ENCODE measurements at places on chromosomes 11 and 22.
A peak's percentile ranks its signal among the peaks of the same experiment; 100 is the strongest.

GRCh38 chr11:7442588-7443215 lies 42.6 kb upstream of the OLFML1 start:
- peak; percentile 59 for DNase-seq

DNA sequence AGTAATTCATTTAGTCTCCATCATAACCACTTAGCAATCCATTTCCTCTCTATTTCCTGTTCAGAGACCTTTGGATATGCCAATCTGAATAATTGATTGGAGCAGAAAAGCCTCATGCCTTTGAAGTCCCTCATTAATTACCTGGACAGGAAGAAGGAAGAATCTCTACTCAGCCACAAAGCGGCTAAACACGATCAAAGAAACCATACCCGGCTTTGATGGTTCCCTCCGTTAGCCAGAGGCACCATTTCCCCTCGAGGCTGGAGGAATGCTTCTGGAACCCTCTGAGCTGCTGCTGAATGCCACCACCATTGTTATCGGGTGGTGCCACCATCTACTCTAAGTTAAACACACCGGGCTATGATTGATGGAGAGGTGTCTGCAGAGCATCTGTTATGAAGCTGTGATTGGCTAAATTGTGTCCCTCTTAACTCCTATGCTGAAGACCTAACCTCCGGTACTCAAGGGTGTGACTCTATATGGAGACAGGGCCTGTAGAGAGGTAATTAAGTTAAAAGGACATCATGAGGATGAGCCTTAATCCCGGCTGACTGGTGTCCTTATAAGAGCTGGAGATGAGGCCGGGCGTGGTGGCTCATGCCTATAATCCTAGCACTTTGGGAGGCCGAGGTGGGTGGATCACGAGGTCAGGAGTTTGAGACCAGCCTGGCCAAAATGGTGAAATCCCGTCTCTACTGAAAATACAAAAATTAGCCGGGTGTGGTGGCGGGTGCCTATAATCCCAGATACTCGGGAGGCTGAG lies 168.6 kb downstream of the CTTN start:
- no peak for DNase-seq

- peak; percentile 43 for DNase-seq
These were observed 4.4 kb downstream of the RBX1 start for GRCh38 chr22:40955571-40955970.

GRCh38 chr11:133385781-133386180 lies 146.5 kb downstream of the OPCML start:
- no peak for DNase-seq

- DNase-seq = no peak
These were observed 374.7 kb upstream of the LARGE1 start for GRCh38 chr22:34294986-34295385.

GRCh38 chr22:49425356-49425755 lies 402.3 kb downstream of the BRD1 start:
- DNase-seq = no peak

DNA sequence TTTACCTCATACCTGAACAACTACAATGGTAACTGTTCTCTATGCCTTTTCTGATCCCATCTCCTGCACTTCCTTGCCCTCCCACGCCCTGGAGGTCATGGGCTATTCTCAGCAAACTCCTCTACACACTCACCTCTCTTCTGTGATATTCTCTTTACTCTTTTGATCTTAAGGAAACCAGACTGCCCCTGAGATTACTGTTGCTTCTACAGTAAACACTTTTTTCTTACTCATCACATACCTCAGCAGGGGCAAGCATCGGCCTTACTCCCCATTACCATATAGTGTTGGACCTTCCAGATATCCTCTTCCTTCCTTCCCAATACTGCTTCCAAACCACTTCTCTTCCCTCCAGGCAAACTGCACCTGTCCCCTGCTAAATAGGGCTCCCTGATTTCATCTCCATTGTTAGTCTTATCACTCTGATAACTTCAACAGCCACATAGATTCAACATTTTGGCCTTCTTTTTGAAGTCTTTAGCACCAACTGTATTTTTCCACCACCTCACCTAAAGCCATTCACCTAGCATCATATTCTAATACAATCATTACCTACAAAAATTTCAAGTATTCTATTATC lies 141.2 kb downstream of the RBFOX2 start:
- peak; percentile 32 for DNase-seq

- DNase-seq = no peak
These were observed 3.0 kb downstream of the ARHGAP8 start for GRCh38 chr22:44755417-44755816.

DNA sequence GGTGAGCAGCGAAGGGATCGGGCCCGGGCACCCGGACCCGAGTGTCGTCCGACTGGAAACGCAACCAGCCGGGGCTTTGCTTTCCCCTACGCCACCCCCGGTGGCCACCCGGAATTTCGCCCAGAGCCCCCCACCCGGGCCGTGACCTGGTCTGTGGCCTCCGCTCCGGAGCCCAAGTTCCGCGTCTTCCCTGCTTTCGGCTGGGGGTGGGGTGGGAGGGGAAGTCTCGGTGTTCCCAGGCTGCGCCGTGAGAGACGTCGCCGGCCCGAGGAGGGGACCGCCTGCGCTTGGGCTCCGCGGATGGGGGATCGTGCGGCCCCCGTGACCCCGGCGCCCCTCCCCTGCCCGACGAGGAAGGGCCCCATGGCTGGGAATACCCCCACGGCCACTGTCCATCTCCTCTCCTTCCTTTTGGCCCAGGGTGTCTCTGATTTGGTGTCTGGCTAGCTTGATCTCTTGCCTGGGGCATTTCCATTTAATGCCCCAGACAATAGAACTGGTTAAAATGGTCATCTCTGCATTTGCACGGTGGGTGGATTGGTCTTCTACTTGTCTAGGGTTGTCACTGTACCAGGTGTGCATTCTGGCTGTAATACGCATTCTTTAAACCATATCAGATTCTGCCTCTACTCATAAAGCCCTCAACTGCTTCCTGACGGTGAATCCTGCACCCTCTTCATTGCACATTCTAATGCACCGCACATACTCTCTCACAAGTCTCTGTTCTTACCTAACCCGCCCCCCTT lies 789 bp downstream of the SIK2 start:
- DNase-seq = peak; percentile 38

DNA sequence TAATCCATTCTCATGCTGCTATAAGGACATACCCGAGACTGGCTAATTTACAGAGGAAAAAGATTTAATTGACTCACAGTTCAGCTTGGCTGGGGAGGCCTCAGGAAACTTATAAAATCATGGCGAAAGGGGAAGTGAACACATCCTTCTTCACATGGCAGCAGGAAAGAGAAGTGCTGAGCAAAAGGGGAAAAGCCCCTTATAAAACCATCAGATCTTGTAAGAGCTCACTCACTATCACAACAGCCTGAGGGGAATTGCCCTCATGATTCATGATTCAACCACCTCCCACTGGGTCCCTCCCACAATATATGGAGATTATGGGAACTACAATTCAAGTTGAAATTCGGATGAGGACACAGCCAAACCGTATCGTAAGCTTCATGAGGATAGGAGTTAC lies 3.8 kb upstream of the CYB5R2 start:
- peak; percentile 96 for DNase-seq

GRCh38 chr22:46941968-46942798 lies 179.7 kb downstream of the TBC1D22A start:
- DNase-seq = no peak

GRCh38 chr22:20258584-20259326 lies 9.4 kb downstream of the RTN4R start:
- no peak for DNase-seq

GRCh38 chr22:42001706-42002105 lies 3.1 kb downstream of the WBP2NL start:
- no peak for DNase-seq

DNA sequence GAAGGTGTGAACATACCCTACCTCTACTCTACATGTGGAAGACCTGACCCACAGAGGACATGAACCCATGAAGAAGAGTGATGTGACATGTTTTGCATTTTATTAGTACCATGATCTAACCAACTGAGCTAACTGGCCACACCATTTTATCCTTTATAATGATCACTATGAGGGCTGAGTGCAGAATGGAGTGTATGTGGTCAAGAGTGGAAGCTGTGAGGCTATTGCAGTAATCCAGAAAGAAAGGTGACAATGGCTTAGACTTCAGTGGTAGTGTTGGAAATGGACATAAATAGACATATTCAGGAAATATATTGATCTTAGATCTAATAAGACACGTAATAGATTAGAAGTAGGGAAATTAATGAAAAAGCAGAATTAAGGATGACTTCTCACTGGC lies 3.8 kb downstream of the SRSF8 start:
- no peak for DNase-seq

GRCh38 chr11:75155570-75156422 lies 4.9 kb downstream of the SLCO2B1 start:
- peak; percentile 59 for DNase-seq

DNA sequence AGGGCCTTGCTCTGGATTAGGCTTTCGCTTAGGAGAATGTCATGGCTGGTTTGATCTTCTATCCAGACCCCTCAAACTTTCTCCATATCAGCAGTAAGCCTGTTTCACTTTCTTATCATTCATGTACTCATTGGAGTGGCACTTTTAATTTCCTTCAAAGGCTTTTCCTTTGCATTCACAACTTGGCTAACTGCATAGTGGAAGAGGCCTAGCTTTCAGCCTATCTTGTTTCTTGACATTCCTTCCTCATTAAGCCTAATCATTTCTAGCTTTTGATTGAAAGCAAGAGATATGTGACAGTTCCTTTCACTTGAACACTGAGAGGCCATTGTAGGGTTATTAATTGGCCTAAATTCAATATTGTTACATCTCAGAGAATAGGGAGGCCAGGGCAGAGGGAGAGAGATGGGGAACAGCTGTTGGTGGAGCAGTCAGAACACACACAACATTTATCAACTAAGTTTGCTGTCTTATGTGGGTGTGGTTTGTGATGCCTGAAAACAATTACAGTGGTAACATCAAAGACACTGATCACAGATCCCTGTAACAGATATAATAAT lies 37.7 kb upstream of the APOBEC3A start:
- no peak for DNase-seq

DNA sequence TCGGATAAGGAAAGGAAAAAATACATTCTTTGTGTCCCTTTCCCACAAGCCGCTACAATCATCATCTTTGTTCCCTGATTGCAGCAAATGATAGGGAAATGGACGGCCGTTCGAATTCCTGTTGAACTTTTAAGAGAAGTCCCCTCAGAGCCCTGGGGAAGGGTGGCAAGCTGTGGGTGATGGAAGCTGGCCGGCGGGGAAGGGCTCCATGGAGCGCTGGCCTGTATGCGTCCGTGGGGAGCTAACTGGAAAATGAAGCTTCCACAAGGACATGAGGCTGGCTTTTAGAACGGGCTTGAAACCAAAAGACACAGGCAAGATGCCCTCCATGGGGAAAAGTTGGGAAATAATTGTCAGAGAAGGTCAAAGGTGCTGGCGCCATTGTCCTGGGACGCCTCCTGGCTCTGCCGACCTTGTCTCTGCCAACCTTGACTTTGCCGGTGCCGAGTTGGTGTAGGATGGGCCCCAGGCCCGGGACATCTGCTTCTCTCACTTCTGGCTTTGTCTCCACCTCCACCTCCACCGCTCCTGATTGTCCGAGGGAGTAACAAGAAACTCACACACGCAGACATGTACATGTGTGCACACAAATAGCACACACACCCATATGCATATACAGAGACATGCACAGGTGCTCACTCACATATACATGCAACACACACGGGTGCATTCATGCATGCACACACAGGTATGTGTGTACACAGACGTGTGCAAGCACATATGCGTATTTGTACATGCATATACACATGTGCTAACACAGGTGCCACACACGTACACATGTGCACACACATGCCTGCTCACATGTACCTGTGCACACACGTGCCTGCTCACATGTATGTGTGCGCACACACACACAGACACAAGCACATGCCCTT lies 14.5 kb upstream of the PPARA start:
- DNase-seq = no peak

DNA sequence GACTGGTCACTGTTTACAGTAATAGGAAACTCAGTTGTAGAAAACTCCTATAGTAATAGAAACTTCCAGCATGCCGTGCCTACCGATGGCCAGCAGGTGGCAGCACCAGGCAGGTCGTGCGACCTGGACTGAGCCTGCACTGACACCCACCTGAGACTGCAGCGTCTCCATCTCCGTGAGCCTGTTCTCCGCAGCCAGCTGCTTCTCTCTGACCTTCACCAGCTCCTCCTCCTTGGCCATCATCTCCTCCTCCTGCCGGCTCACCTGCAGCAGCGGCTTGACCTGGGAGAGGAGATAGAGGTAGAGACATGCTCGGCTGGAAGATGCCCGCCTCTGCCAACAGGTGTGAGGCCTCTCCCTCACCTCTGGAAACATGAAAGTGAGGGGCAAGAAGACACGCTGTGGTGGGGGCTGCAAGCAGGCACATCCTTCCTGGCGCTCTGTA lies 48.5 kb downstream of the APOL1 start:
- DNase-seq = peak; percentile 57

DNA sequence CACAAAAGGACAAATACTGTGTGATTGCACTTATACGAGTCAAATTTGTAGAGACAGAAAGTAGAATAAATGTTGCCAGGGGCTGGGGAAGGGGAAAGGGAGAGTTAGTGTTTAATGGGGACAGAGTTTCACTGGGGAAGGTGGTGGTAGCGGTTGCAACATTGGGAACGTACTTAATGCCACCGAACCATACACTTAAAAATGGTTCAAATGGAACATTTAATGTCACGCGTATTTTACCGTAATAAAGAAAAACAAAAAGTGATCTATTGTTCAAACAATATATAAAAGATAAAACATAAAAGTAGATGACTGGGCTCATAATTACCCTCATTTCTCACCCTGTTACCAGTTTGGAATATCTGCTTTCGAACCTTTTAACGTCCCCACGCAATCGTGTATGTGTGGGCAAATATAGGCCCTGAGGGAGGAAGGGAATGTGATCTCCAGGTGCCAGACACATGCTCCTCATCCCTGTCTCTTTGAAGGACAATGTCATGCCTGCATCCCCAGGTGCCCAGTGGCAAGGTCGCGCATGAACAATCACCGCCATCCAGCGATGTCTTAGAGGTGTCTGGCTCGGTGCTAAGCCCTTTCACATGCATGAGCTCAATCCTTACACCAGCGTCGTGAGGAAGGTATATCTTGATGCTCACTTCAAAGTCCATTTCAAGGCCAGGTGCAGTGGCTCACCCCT lies 35.3 kb downstream of the LIF start:
- no peak for DNase-seq

- DNase-seq = no peak
These were observed 655.7 kb upstream of the KIRREL3 start for GRCh38 chr11:127656116-127656836.

GRCh38 chr11:9646324-9646723 lies 17.6 kb upstream of the SWAP70 start:
- DNase-seq = no peak

DNA sequence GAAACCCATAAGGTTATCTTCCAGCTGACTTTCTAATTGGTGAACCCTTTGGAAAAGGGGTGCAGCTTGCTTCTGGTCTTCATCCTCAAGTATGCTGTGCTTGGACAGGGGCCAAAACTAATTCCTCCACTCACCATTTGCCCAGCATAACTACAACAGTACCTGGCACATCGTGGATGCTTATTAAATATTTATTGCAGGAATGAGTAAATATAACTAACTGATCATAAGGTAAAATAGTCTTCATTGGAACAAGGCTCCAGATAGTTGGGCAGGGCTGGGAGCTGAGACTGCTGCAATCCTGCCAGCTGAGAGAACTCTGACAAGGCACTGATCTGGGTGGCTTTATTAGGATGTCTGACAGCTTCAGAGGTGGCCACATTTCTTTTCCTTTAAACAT lies 2.4 kb upstream of the SIDT2 start:
- DNase-seq = no peak
